ENCODE measurements at places on chromosomes 4 and X.

GRCh38 chr4:187065396-187065795 lies 341.7 kb upstream of the FAT1 start:
- DNase-seq: no peak

DNA sequence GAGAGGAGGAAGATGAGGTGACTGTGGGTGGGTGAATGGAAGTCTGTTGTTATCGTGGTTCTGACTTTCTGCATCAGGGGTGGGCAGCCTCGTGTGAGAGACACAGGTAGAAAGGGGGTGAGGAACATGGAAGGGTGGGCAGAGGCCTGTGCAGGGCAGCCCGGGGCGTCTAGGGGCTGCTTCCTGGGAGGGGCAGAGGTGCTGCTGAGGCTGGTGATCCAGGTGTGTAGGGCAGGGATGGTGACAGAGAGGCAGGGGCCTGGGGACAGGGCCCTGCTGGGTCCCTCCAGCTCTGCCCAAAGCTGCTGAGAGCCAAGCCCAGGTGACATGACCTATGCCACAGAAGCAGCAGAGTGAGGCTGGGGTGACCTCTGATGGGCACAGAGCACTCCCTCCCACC lies 89.7 kb upstream of the C4orf50 start:
- DNase-seq: no peak

- no peak for DNase-seq
These were observed 445.5 kb downstream of the PCDH10 start for GRCh38 chr4:133594390-133595207.

DNA sequence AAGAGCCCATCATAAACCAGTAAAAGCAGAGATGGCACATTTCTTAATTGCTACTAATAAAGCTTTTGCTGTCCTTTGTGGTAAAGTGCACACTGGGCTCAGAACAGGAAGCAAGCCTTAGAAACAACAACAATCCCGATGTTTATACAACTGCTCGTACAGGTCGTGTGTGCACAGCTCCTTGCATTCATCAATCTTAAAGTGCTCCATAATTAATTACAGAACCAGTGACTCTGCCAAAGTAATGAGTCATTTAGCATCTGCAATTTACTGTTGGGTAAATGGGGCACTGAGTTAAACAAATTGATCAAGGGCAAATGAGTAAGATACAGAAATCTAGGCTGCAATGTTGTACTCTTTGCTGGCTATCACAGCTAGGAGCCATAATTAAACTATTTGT lies 61.3 kb upstream of the TXK start:
- peak; percentile 56 for DNase-seq

DNA sequence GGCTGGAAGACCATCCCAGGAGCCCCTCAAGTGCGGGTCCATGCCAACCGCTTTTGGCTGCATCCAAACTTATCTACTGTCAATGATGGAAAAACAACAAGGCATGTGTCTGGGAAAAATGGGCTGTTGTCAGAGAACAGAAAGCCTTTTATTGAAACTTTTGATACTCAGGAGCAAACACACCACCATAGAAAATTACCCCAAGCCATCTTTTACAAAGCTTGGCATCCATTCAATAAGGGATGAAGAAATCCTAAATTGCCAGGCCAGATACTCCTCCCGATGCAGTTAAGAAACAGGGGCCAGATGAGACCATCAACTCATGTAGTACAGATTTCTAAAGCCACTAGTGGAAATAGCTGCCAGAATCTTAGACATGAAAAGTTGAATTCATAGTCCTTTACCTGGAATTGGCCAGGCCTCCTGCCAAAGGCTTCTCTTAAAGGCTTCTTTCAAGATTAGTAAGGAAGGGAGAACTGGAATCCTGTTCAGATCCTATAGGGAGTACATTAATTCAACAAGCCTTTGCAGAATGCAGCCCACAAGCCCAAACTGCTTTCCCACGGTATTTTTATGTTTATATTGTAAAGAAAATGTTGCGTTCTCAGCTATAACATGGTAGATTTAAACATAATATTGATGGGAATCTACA lies 145.4 kb upstream of the MAP3K15 start:
- DNase-seq: no peak

- no peak for DNase-seq
These were observed 148.4 kb upstream of the SPRY1 start for GRCh38 chr4:123248085-123248659.

DNA sequence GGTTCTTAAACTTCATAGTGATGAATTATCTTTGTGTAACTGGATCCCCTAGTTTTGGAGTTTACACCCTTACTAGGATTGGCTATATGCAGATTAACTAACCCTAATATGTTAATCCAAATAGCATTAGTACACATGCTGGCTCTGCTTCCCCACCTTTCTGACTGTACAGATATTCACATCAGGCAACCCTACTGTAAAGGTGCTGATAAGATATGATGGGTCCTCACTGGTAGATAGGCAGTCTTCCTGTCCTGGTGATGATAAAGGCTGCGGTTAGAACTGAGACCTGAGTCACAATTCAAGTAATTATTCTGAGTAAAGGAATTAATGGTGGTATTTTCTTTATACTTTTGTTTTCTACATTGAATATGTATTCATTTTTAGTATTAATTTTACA lies 118.6 kb downstream of the COL4A5 start:
- no peak for DNase-seq

- no peak for DNase-seq
These were observed 29.1 kb downstream of the UGDH start for GRCh38 chr4:39497909-39498726.

- DNase-seq: no peak
These were observed 177.8 kb downstream of the RASL11B start for GRCh38 chr4:53039741-53040458.

- no peak for DNase-seq
These were observed 171.8 kb upstream of the GPC4 start for GRCh38 chrX:133587071-133587470.

DNA sequence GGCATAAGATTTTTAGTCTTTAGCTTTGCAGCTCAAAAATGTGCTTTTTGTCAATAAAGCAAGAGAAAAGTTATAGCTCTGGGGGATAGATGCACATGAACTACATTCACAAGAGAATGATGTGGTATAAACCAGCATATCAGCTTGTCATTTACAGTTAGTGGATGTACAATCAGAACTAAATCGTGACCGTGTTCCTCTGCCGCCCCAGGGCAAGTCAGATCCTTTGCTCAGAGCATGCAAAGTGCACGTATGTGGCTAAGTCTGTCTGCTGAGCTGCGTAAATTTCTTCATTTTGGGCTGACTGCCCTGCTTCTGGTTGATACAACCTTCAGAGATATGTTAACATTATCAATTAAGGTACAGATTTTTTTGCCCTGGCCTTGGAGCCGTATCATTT lies 9.3 kb downstream of the PGM2 start:
- DNase-seq: no peak

All from NCI-H2029 treated with DMSO at 0.1 percent for 48 hours (cell line).